ENCODE measurements at places on chromosomes 2 and 18.
A peak's percentile ranks its signal among the peaks of the same experiment; 100 is the strongest.

DNA sequence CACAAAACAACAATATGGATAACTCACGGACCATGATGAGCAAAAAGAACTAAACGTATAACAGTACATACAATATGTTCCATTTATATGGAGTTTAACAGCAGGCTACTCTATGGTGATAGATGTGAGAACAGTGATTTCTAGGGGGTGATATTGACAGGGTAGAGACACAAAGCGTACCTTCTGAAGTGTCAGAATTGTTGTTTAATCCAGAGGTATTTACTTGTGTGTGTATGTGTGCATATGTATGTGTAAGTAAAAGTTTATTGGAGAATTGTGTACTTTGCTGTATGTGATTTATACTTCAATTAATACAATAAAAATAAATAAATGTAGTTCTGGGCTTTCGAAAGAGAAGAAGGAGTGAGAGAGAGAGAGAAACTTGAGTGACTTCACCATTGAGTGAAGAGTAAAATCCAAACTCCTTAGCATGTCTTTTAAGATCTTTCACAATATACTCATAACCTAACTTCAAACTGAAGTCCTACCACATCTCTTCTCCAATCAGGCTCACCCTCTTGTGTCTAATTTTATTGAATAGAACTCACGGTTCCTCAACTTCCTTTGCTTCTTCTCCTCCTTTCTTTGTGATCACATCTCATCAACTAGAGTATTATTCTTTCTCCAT lies 126.0 kb upstream of the KLF7 start:
- DNase-seq, result no peak

GRCh38 chr2:191366199-191366598 lies 121.0 kb downstream of the MYO1B start:
- no peak for DNase-seq

GRCh38 chr18:7370375-7370774 lies 139.5 kb downstream of the LRRC30 start:
- peak; percentile 40 for DNase-seq

- DNase-seq, result peak; percentile 68
These were observed 99.0 kb downstream of the ZFP36L2 start for GRCh38 chr2:43127208-43127940.

- DNase-seq, result no peak
These were observed 55.6 kb upstream of the RBM44 start for GRCh38 chr2:237743024-237743423.

DNA sequence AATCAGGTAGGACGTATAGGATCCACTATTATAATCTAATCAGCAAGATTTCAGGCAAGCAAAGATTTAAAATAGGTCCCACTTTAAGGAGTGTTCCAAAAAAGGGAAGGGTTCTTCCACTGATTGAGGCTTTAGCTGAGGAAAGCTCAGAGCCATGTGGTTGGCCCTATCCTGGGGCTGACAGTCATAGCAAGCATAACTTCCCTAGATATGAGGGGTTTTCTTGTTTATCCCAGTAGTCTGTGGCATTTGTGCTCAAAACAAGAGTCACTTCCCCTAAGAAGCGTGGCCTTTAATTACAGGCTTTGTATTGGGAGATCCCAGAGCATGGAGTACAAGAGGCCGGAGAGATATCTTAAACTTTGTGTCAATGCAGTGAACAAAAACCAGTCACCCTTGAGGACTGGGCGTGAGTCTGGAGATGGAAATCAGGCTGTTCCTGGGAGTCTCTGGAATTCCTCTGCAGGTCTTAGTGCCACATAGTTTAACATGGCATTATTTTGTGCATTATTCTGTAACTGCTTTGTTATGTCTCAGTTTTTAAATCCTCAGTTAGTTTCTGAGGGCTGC lies 136.9 kb upstream of the FBXO11 start:
- no peak for DNase-seq

- DNase-seq, result no peak
These were observed 30.7 kb downstream of the DGKD start for GRCh38 chr2:233384811-233385488.

DNA sequence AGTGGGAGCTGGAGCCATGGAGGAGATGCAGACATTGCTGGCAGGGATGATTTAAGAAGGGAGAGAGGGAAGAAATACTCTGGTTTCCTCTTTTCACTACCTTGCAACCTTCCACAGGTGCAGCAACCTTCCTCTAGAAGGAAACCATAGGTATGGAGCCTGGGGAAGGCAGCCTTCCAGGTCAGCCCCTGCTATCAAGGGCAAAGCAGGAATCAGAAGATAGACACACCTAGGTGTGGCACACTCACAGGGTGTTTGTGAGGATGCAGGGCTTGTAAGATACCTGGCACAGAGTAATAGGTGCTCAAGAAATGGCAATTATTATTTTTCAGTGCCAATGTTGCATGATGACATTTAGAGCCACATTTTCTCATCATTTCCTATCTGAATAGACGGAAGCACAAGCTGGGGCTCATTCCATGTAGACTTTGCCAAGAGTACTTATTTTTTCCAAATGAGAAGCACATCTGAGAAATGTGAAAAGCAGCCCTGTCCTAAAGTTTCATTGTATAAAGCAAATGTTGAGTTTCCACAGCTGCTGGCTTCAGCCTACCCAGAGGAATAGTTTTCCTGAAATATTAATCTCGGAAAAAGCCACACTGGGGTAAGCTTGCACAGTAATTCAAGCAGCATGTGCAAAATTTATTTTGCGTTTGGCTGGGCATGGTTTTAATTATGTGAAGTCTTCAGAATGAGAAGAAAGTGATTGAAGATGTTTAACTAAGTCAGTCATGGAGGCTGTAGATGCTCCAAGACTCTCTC lies 20.6 kb downstream of the EVA1A start:
- DNase-seq, result no peak

- no peak for DNase-seq
These were observed 668 bp downstream of the NFU1 start for GRCh38 chr2:69436596-69436937.

DNA sequence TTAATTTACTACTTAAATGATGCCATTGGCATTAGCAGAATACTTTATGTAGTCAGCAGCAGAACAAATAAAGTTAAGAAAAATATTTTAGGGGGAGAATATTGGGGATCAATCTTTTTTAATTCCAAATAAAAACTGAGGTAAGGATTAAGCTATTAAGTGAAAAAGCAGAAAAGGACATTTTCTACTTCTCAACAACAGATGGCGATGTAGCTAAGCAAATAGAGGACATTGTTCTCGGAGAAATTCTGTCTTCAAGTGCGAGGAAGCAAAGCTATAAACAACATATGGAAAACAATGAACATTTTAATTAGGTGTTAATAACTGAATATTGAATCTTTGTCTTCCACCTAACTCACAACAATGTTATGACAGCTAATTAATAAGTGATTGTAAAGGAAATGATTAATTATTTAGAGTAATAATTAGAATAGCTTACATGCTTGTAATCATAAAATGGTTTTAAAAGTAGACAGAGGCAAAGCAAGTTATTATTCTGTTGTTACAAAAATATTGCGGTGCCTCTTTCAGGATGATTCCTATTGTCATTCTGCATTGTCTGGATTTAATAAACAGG lies 32.9 kb upstream of the CCDC93 start:
- peak; percentile 68 for DNase-seq

DNA sequence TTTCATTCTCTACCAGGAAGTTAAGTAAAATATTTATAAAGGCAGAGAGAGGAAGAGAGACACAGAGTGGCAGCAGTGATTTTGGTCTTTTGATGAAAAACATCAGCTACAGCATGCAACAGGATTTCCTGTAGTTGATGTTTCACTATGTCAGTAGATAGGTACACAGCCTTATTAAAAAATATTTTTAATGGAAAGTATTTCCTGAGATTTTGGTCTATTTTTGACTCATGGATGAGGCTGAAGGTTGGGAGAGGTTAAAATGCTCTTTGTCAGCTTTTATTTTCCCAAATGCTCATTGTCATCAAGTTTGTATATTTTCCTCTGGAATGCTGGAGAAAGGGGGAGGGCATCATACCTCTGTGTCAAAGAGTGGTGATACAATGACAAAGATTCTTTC lies 1112.5 kb downstream of the CBLN2 start:
- no peak for DNase-seq

DNA sequence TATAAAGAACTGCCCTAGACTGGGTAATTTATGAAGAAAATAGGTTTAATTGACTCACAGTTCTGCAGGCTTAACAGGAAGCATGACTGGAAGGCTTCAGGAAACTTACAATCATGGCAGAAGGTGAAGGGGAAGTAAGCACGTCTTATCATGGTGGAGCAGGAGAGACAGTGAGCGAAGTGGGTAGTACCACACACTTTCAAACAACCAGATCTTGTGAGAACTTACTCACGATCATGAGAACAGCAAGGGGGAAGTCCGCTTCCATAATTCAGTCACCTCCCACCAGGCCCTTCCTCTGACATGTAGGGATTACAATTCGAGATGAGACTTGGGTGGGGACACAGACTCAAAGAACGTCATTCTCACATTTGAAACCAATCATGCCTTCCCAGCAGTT lies 260.1 kb upstream of the FAM98A start:
- peak; percentile 22 for DNase-seq

- DNase-seq, result no peak
These were observed 37.9 kb upstream of the CD207 start for GRCh38 chr2:70873541-70873940.

DNA sequence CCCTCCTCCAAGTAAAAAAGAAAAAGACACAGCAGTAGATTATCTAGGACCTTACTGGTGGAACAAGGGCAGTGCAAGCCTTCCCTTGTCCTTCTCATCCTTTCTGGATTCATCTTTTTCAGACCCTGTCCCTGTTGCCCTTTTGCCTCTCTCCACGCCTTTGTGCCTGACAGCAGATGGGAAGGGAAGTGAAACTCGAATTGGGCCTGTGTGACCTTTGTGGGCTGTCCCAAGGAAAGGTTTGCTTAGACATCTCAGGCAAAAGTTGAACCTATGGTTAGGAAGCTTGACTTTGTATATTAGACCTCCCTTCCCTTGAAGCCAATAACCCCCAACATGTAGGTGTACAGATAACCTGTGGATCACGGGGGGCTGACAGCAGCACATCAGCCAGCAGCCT lies 185.3 kb downstream of the PRKCE start:
- DNase-seq, result no peak

- DNase-seq, result no peak
These were observed 147.9 kb upstream of the LTBP1 start for GRCh38 chr2:32798829-32799228.

Data from Kasumi-1 (cell line).